ENCODE measurements at places on chromosomes 2 and 18.

DNA sequence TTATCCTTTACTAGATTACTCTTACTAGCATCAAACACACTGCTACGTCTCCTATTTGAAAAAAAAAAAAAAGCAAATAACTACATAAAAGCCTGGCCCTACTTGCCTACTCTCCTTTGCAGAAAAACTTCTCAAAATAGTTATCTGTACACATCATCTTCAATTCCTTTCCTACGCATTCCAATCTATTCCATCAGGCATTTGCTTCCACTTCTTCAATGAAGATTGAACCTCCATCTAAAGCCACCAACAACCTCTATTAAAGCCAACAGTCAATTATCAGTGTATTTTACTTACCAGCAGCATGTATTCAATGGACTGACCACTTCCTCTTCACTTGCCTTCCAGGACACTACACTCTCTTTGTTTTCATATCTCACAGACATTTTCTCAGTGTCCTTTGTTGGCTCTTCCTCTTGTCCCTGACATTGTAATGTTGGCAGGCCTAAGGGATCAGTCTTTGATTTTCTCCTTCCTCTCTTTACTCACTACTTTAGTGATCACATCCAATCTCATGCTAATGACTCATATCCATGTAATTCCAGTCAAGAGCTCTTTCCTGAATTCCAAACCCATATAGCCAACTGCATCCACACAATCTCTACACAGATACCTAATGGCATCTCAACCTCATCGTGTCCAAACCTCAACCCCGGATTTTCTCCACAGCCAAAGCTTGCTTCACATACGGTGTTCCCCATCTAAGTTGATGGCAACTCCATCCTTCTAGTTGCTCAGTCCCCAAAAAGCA lies 131.3 kb downstream of the CCDC148 start:
- DNase-seq, result no peak

GRCh38 chr2:230318190-230319121 lies 8.5 kb upstream of the SP140L start:
- DNase-seq, result no peak

- peak; percentile 67 for DNase-seq
These were observed 114.2 kb upstream of the SERTAD2 start for GRCh38 chr2:64767670-64768468.

- no peak for DNase-seq
These were observed 167.7 kb downstream of the PLCL1 start for GRCh38 chr2:197972061-197972460.

DNA sequence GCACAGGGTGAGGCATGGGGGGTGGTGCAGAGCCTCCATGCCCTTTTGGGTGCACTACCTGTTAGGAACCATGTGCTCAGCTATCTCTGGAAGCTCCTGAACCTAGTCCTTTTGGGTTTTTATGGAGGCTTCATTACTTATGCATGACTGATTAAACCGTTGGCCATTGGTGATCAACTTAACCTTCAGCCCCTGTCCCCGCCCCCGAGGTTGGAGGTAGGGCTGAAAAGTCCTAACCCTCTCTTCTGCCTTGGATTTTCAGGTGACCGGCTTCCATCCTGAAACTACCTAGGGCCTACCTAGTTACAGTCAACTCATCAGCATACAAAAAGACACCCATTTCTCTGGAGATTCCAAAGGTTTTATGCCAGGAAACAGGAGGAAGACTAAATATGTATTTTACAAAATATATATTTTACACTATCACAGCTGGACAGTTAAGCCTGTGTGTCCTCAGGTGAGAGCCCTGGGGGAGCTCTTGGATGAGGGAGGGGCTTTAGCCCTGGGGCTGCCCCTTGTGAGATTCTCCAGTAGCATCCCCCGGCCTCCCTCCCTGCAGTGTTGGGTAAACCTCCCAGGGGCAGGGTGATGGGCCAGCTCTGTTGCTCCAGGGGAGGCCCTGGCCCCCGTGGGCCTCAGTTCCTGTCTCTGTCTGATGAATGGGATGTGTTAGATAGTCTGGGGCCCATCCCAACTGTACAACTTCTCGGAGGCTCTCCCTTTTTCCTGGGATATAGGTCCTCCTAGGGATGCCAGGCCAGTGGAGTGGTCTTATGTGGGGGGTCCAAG lies 24.1 kb downstream of the GLI2 start:
- no peak for DNase-seq
